ENCODE measurements at places on chromosomes 1 and 21. TPM values are rescaled to one million over a fixed set of nuclear protein-coding genes. Genes with fewer than 3 reads are reported as not detected.
A peak's percentile ranks its signal among the peaks of the same experiment; 100 is the strongest.

The ST6GALNAC5 gene
- total RNA-seq, result 0.19 TPM

The SPRR2A gene
- not detected for total RNA-seq

DNA sequence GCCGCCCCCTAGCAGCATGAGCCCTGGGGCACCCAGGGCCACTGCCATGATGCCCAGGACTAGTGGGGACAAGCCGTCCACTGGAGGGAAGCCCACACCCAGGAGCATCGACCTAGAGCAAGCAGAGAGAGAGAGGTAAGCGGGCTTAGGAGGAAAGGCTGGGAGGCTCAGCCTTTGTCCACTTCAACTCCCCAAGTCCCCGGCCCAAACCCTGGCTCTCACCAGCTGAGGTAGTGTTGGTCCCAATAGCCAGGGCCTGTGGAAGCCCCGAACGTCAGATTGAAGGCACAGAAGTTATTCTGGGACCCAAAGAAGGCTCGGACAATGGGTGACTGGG, 2.4 kb downstream of the GLMP start:
- peaks cover 10% of the 10 kb centered on the region for H3K4me1 ChIP-seq
- H3K36me3 ChIP-seq, result no peaks in the 10 kb centered on the region
- no peak overlapping the region for H3K4me3 ChIP-seq
- DNase-seq, result no peak
- no peak overlapping the region for H3K27ac ChIP-seq

DNA sequence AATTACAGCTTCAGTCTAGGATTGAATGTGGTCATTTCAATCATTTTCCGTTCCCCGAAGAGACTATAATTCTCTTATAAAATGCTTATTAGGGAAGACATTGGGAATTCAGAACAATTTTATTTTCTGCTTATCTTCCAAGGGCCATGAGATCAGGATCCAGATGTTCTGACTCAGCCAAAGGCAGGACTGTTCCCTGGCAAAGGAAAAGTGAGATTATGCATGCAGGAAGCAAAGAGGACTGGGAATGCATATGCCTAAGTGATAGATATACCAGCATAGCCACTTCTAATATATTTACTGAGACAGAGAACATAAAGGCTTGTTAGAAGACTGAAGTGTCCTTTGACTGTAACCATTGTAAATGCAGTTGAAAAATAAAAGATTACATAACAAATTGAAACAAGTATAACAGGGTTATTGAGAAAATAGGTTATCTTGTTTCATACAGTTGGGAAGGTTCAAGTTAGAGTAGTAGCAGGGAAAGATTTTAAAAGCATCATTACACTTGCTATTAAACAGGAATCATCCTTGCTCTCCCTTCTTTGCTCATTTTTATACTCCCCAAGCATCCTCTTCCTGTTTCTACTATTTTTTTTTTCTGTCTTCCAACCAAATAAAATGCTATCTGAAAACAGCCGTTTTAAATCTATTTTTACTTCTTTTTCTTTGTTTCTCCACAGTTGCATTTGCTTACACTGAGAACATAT, 439.6 kb upstream of the ADAMTS5 start:
- no peak overlapping the region for H3K27ac ChIP-seq
- peak; percentile 3 for DNase-seq
- no peak overlapping the region for H3K4me3 ChIP-seq

The SLC19A2 gene
- 12.5 TPM for total RNA-seq

DNA sequence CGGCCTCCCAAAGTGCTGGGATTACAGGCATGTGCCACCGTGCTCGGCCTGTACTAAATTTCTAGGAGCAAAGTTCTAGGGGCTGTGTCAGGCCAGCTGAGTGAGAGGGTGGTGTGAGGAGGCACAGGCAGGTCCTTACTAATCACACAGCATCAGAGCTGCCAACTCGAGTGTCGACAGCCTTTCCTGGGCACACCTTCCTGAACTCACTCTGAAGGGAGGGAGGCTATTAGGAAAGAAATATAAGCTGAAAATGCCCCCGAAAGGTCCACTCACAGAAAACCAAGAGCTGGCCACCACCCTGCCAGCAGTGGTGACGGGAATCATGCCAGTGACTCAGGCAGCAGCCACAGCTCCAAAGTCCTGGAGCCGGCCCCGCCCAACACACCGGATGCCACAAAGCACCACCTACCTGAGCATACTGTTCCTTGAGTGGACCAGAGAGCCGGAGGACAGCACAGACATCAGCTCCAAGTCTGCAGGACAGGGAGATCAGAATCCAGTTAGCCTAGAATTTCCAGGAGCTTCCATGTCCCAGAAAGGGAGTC, 4.5 kb downstream of the PMVK start:
- H3K4me3 ChIP-seq, result no peak overlapping the region
- no peak for DNase-seq
- no peaks in the 10 kb centered on the region for H3K27me3 ChIP-seq
- no peaks in the 10 kb centered on the region for H3K36me3 ChIP-seq
- peaks cover 13% of the 10 kb centered on the region for H3K4me1 ChIP-seq
- H3K27ac ChIP-seq, result no peak overlapping the region

The CLCNKA gene
- total RNA-seq, result 0.16 TPM

DNA sequence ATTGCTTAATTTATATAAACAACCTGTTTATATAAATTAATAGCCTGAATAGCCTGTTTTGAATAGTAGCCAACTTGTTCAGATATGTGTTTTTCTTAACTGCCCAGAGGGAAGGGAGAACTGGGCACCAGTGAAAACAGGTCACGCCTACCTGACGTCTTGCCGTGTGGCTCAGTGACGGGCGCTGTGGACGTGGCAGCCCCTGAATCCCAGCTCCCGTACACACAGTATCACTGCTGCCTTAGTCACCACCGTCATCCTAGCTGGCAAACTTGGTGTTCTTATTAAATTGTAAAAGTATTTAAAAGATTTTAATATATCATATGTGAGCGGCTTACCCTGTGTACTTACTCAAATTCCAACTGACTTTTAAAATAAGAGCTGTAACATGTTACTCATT, 35.4 kb upstream of the TRAPPC10 start:
- DNase-seq, result no peak
- peaks cover 3% of the 10 kb centered on the region for H3K36me3 ChIP-seq
- peaks cover 11% of the 10 kb centered on the region for H3K4me1 ChIP-seq
- no peaks in the 10 kb centered on the region for H3K27me3 ChIP-seq
- H3K4me3 ChIP-seq, result no peak overlapping the region

All from astrocyte (in vitro differentiated cells and primary cell).